ENCODE measurements at places on chromosomes 4 and X.
A peak's percentile ranks its signal among the peaks of the same experiment; 100 is the strongest.

DNA sequence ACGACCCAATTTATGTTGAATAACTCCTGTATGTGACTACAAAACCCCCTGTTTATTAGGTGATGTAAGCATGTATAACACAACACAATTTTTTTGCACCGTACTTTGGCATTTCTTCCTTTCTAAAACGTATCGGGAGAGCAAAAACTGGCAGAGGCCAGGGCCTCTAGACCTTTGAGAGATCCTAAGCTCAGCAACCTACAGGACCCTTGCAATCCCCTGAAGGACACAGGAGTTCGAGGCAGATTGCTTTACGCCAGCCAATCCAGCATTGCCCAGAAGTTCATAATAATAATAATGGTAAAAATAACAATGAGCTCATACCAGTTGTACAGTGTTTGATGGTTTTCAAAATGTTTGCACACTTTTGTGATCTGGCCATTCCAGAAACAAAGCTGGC, 7.7 kb downstream of the NKX3-2 start:
- DNase-seq: no peak

- DNase-seq: no peak
Observed at GRCh38 chr4:187422655-187423054, 572.9 kb upstream of the ZFP42 start.

GRCh38 chr4:162272215-162272614, 108.4 kb upstream of the FSTL5 start:
- no peak for DNase-seq

GRCh38 chr4:128347175-128347868, 59.7 kb upstream of the PGRMC2 start:
- DNase-seq: no peak

- no peak for DNase-seq
Observed at GRCh38 chr4:107472265-107472948, 247.6 kb downstream of the PAPSS1 start.

GRCh38 chr4:133154725-133155124, 5.6 kb downstream of the PCDH10 start:
- DNase-seq: no peak

DNA sequence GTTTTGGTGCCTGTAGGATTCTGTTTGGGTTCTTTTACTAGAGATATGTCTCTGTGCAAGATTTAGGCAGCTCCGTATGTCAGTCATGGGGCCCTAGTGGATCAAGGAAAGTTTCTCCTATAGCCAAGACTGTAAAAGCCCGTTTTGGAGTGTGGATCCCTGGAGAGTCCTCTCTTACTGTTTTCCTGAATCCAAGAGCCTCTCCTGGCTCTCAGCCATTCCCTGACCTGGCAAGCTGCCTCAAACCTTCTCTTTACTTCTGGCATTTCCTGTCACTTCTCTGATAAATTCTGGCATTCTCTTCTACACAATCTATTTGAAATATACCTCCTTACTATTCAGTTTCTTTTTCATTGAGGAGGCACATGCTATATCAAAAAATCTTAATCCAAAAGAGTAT, 41.4 kb downstream of the DCAF12L2 start:
- DNase-seq: no peak

DNA sequence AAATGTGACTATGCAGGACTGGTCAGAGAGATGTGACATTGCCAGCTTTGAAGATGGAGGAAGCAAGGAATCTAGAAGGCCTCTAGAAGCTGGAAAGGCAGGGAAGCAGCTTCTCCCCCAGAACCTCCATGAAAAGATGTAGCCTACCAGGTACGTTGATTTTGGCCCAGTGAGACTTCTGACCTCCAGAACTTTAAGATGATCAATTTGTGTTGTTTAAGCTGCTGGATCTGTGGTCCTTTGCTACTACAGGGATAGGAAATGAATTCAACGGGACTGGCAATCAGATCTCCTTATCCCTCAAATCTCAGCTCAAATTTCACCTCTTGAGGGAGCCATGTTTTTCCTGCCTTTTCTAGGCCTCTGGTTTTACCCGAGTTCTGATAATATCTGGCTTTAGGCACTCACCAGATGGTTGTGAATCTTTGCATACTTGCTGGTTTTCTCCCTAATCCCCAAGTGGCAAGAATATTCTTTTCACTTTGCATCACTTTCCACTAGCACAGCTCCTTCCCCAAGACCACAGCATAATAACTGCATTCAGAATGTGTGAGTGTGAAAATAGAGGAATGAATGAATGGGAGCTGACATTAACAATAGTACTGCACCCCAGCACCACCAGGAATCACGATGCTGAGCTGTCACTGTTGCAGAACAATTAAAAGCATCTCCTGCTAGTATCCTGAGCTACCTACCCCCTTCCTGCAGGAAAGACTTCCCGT, 25.5 kb upstream of the TMSB4X start:
- no peak for DNase-seq

DNA sequence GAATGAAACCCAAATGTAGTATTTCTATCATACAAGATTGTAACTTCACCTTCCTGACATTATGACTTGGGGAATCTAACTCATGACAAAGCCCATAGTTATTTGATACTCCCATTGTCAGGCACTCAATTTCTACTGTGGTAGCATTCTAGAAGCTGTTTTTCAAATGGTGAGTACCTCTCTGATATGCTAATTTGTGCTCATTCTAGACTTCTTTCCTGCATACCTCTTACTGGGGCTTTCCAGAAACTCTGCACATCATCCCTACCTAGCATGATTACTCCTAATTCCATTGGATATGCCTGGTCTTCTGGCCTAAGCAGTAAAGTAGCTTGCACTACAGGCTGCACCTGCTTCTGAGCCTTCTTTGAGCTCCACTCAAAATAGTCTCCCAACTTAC, 50.4 kb upstream of the TMEM184C start:
- DNase-seq: no peak

GRCh38 chr4:70667740-70668535, 1.6 kb upstream of the JCHAIN start:
- no peak for DNase-seq

- DNase-seq: peak; percentile 21
Observed at GRCh38 chr4:3605491-3605890, 73.3 kb upstream of the LRPAP1 start.

- DNase-seq: no peak
Observed at GRCh38 chr4:6027392-6027791, 9.2 kb upstream of the C4orf50 start.

- DNase-seq: no peak
Observed at GRCh38 chrX:119094819-119095218, 22.0 kb downstream of the CT47C1 start.

DNA sequence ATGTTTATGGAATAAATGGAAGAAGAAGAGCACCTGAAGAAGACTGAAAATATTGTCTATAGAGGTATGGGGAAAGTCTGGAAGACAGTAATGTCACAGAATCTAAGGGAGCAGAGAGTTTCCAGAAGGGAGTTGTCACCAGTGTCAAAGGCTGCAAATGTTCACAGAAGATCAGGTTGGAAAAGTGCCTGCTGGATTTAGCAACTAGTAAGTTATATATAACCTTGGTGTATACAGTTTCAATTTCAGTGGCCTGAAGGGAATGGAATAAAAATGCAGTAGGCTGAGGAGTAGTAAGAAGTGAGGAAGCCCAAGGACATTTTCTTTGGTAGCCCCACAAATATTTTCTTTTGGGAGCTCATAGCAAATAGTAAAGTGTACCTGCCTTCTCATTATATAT, 107.2 kb downstream of the SATL1 start:
- DNase-seq: no peak

DNA sequence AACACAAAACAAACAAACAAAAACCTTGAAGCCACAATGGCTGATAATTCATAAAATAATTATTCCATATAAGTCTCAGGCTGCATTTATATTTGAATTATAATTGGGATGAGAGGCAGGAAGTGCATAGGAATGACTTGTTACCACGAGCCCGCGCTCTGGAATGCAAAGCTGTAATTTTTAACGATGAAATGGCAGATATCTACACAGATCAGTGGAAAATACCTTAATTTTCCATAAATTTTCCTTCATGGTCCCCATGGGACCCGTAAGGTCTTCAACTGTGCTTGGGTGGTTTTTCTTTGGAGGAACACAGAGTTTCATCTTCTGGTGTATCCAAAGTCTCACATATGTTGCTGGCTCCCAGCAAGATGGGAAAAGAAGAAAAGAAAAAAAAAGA, 226.8 kb downstream of the SHOX start:
- DNase-seq: no peak

- no peak for DNase-seq
Observed at GRCh38 chr4:55540271-55540670, 6.4 kb downstream of the CLOCK start.

GRCh38 chr4:102172341-102172740, 172.9 kb downstream of the SLC39A8 start:
- DNase-seq: no peak

DNA sequence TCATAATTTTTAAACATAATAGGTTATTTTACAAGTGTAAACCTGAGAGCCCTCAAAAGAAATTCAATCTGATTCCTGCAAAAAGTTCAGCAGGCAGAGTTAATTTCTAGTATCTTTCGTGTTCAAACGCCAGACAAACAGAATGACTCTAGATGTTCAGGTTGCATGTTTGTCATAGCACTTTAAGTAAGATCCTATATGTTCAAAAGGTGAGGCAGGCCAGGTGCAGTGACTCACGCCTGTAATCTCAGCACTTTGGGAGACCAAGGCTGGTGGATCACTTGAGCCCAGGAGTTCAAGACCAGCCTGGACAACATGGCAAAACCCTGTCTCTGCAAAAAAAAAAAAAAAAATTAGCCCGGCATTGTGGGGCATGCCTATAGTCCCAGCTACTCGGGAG, 1.1 kb upstream of the RASSF6 start:
- no peak for DNase-seq

DNA sequence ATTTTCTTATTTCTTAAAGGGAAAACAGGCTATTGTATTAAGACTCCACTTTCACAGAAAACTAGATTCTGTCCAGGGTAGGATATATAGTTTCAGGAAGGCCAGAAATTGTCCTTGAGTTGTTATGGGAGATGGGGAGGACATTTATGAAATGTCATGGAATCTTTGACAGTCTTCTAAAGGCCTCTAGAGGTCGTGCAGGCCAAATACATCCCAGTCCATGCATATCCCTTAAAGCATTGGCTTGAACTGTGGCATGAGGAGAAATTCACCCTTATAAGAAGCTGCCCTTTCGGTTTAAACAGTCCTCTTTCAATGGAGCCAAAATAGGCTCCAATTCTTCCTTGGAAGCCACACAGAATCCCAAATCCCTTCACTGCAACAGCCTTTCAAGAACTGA, 183.6 kb upstream of the NOCT start:
- DNase-seq: no peak

DNA sequence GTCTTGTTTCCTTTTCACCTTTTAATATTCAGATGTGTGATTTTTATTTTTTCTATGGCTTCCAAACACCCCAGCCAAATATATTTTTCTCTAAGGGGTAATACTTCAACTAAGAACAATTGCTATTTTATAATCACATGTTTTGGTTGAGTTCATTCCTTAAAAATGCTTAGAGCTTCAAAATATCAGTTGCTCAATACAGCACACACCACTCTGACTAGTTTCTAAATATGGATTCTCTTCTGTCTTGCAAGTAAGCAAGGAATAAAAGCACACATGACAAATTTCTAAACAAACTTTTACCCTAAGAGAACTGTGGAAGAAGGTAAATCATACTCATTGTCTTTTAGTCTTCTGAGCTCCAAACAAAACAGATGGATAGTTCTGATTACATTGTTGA, 27.2 kb downstream of the ANTXR2 start:
- no peak for DNase-seq

DNA sequence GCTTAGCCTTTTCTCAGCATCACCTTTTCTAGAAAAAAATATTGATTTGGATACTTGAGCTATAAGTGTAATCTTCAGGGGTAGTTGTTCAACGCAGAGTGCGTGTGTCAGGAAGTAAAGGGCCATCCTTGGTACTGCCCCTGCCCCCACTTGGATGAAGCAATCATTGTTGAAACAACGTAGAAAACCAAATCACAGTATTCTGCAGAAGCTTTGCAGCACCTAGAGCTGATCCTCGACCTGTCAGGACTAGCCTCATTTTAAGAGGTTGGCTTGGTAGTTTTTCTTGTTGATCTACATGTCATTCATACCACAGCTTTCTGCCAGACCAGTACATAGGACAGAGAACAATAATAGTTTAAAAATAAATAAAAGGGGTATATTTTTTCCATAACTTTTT, 65.3 kb upstream of the MYOZ2 start:
- no peak for DNase-seq

GRCh38 chr4:46459308-46459707, 69.4 kb upstream of the GABRA2 start:
- DNase-seq: no peak

GRCh38 chr4:186485561-186486062, 69.8 kb downstream of the MTNR1A start:
- DNase-seq: no peak
